ENCODE measurements at places on chromosomes 11 and 22.
A peak's percentile ranks its signal among the peaks of the same experiment; 100 is the strongest.

- no peak for DNase-seq
These were observed 114.0 kb downstream of the ABTB2 start for GRCh38 chr11:34243600-34244464.

DNA sequence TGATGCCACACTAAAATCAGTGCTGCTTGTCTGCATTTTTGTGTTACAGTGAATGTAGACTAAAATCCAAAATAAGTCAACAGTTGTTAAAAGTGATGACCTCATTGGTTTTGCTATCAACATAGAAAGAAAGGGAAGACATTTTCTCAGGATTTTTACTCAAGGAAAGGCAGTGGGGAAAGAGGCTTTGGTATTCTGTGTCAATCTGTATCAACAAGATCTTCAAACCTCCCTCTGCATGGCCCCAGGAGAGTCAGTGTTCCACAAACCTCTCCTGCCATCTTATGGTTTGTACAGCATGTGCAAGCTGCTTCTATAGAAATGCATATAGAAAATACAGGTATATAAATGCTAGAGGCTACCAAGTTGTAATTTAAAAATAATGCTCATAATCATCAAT lies 13.8 kb upstream of the OR51M1 start:
- no peak for DNase-seq

GRCh38 chr22:25824828-25825423 lies 82.9 kb downstream of the MYO18B start:
- DNase-seq = no peak

GRCh38 chr22:47902646-47903180 lies 1140.3 kb downstream of the TBC1D22A start:
- no peak for DNase-seq

DNA sequence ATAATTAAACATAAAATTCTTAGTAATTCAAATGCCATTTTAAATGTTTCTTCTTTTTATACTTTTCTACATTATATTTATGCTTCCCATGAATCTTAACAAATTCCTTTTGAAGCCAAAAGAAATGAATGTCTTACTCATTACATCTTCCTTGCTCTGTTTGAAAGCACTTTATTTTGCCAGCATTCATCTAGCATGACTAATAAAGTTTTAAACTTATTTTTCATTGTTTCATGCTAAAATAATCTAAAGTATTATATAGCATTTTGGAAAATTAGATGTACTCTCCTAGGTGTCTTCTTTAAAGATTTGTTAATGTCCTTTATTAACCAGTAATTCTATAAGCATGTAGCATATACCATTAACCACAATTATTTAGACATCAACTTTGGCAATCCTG lies 9.7 kb upstream of the PIWIL4 start:
- DNase-seq = no peak

- no peak for DNase-seq
These were observed 38.6 kb upstream of the TP53AIP1 start for GRCh38 chr11:128981254-128981653.

- DNase-seq = no peak
These were observed 23.8 kb upstream of the SLC22A12 start for GRCh38 chr11:64566915-64567891.

DNA sequence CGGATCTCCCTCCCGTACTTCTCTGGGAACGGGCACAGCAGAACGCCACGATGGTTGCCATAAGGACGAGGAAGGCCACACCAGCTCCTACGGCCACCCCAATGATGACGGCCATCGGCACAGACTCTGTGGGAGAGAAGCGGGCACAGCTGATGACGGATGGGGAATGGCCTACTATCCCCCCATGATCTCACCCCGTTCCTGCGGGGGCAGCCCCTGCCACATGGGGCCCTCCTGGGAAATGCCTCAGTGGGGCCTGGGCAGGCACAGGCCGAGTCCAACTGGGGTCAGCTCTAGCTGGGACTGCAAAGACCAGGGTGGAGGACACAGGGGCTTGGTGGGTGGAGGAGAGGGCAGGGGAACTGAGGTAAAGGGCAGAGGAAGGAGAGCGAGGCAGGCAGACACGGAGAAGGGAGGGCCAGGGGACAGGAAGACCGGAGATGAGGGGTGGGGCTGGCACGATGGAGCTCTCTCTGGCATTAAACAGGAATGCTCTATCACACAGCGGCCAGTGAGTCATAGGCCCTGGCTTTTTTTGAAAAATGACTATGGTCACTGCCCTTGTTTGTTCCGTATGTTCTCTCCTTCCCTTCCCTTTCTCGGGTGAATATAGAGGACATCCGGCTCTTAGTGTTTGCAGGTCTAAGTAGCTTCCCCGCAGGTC lies 76.0 kb downstream of the ST3GAL4 start:
- no peak for DNase-seq

- DNase-seq = no peak
These were observed 25.0 kb upstream of the ARFGAP3 start for GRCh38 chr22:42881982-42882656.

- DNase-seq = no peak
These were observed 414 bp downstream of the JOSD1 start for GRCh38 chr22:38700270-38700788.

- DNase-seq = peak; percentile 29
These were observed 73.4 kb upstream of the YWHAH start for GRCh38 chr22:31870890-31871289.

- DNase-seq = no peak
These were observed 47.7 kb upstream of the DBX1 start for GRCh38 chr11:20207781-20208621.

DNA sequence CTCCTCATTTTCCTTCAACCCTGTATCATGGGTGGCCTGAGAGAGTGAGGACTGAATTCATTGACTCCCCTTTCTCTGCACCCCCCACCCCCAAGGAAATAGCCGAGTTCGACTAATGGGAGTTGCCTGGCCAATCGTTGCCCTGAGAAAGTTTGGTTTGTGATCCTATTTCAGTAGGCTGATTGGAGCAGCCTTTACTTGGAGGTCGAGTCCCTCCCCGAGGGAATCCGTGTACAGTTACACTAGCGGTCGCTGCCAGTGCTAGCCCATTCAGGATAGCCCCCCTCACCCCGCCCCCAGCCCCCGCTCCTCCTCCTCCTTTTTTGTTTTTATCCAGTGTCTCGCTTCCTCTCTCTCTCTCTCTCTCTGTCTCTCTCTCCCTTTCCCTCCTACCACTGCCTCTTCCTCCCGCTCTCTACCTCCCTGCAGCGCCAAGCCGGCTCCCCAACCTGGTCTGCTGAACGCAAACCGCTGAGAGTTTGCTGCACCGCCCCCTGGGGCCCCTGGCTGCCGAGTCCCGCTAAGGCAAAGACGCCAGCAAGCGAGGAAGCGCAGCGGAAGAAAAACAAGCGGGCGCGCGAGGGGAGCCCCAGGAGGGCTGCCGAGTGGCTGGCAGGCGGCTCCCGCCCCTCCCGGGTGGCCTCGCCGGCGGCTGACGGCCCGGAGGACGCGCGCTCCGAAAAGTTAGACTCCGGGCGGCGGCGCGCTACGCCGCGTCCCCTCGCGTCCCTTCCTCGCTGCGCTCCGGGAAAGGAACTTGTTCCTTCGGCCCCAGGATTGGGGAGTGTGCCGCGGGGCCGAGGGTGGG lies at the start of gene GRAMD1B:
GRAMD1B (plus strand) TSS at position 357 of the 808 bp plus-strand sequence. CDS start 524 bp downstream, outside the sequence.
- peak; percentile 20 for DNase-seq

DNA sequence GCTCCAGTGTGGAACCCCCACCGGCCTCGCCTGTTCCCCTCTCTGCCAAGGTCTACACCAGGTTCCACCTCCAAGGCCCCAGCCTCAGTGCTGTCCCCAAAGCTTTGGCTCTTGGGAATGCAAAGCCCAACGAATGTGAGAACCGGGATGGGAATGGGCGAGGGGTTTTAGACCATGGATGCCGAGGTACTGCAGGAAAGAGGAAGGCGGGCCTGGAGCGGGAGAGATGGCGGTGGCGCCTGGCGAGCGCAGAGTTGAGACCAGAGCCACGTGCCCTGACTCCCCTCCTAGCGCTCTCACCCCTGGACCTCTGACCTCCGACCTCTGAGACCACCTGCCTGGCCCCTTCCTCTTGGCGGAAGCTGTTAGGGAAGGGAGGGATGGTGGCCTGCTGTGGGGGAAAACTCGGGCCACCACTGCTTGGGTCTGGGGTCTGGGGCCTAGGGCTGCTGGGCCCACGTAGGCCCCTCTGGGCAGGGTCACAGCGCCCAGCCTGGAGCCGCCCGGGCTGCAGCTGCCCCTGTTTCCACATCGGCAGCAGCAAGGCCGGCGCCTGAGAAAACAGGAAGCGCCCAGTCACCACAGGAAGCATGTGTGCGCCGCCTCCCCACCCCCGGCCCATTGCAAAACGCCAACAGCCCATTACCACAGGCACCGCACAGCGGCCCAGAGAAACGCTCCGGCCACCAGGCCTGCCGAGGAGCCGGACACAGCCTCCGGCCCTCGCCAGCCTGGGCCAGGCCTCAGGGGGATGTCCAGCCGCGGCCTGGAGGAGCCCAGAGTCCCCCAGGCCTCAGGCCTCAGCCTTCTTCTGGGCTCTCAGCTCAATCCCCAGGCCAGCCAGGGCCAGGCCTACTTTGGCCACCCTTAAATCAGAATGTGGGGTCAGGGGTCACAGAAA lies 13.8 kb upstream of the SLC39A13 start:
- DNase-seq = no peak

DNA sequence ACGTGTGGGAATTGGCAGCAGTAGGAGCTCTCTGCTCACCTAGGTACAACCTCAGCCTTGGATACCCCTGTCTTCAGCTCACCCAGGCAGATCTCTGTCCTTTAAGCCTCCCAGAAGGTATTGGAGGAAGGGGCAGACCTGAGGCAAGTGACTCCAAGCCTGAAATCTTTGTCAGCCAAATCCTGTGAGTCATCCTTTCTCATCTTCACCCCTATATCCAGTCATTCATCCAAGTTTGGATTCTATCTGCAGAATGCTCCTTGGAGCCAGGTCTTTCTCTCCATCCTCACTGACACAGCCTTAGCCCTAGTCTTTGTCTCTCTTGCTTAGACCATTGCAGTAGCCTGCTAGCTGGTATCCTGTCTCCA lies 10.4 kb upstream of the THY1 start:
- no peak for DNase-seq

- DNase-seq = no peak
These were observed 66.2 kb downstream of the SC5D start for GRCh38 chr11:121358760-121359159.

- DNase-seq = no peak
These were observed 16.6 kb downstream of the OR10D3 start for GRCh38 chr11:124199702-124200101.

All from nucleus accumbens (tissue), 56 donors.